CD4-positive, alpha-beta T cell treated with Interleukin-2 at 100 ng/mL for 4 hours (primary cell): ENCODE measurements at places on chromosomes 7 and 10.

DNA sequence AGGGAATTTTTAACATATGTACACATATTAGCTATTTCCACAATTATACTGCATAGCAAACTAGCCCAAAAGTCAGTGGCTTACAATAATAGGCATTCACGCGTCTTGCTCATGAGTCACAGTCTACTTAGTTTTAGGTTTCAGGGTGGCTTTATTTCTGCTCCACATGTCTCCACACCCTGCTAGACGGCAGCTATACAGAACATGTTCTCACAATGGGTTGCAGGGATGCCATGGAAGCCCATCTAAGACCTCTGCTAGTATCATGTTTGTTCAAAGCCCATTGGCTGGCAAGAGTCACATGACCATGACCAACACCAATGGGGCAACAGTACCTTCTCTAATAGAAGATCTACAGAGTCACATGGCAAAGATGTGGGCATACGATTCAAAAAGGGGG lies 96.3 kb upstream of the NEBL start:
- no peak for DNase-seq

DNA sequence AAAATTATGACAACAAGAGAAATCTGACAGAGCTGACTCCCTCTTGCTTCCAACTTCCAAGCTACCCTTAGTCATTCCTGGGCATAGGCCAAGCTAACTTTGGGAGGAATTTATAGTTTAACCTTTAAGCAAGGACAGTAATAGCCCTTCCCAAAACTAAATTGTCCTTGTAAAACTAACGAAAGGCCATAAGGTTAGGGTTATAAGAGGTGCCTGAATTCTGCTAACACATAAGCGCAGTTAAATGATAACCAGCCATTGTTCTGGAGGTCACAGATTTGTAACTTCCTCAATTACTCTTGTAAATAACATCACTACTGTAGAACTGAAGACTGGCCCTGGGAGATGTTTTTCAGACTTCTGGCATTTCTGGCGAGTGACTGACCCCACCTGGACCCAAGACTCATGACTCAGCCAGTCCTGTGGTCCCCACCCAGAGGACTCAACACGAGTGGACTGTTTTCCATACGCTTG lies 481.2 kb downstream of the KCNMA1 start:
- DNase-seq = no peak

DNA sequence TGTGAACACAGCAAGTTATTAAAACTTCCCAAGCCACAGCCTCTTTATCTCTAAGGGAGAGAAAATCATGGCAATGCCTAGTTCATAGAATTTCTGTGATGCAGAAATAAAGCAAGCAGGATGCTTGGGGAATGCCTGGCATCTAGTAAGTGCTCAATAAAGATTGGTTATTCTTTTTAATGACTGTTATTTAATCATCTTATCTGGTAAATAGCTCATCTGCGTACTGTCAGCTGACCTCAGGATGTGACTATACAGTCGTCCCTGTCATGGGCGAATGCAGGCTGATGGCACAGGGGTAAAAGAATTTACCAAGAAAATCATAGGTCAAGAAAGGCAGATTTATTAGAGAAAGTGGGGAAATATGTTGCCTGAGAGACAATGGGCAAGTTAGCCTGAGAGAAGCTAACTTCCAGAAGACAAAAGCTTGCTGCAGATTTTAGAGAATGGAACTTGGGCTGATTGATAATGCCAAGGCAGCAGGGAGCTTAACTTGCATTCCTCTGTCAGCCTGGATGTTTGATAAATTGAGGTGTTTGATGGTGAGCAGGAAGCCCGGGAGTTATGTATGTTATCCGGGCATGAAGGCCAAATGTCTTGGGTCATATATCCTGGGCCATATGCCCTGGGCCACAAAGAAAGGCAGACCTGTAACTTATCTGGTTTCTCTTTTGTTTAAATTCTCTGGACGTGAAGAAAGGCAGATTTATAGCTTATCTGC lies 126.0 kb downstream of the KCNMA1 start:
- DNase-seq = no peak

DNA sequence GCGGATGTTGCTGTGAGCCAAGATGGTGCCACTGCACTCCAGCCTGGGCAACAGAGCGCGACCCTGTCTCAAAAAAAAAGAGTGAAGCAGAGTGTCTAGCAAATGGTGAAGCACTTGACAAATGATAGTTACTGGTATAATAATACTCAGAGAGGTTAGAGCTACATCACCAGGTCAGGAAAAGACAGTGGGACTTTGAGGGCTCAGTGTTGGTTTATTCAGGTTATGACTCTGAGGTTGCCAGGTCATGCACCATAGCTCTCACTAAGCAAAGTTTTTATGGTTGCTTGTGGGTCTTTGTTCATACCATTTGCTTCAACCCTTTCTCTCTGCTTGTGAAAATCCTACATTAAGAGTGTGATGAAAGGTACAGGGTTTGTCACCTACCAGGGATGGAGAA lies 13.6 kb downstream of the MRPS33 start:
- DNase-seq = no peak

- DNase-seq = no peak
Measured at GRCh38 chr10:79081353-79082034, 12.7 kb downstream of the ZMIZ1 start.

- DNase-seq = no peak
Measured at GRCh38 chr7:154978017-154978416, 24.9 kb downstream of the PAXIP1 start.

- DNase-seq = no peak
Measured at GRCh38 chr7:132141109-132141508, 435.2 kb downstream of the PLXNA4 start.

- DNase-seq = no peak
Measured at GRCh38 chr7:50421043-50421442, 29.1 kb downstream of the FIGNL1 start.

DNA sequence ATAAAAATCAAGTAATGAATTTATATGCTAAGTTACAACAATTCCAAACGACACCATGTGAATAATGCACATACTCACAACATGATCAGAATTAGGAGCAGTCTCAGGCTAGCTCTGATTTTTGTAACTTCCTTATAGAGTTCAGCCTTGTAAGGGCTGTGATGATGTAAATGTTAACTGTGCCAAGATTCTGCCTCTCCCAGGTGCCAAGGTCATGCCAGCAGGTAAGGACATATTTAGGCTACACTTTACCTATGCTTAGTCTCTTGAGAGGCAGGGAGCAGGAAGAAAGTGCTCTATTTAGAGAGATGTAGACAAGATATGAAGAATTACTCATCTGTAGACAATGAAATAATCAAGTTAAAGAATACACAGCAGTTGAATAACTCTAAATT lies 53.6 kb upstream of the AGR3 start:
- DNase-seq = no peak

DNA sequence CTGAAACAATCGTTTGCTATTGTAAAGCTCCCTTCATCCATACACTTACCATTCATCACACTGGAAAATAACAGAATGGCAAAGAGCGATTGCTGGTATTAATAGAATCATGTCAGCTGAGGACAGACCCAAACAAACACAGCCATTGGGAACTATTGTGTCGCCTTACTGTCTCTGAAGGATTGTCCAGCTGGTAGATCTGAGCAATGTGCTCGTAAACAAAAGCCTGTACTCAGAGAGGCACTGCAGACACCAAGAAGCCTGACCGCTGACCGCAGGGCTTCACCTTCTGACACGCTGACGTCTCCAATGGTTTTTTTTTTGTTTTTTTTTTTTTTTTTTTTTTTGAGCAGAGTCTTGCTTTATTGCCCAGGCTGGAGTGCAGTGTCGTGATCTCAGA lies 151.0 kb upstream of the FRMD4A start:
- DNase-seq = no peak

DNA sequence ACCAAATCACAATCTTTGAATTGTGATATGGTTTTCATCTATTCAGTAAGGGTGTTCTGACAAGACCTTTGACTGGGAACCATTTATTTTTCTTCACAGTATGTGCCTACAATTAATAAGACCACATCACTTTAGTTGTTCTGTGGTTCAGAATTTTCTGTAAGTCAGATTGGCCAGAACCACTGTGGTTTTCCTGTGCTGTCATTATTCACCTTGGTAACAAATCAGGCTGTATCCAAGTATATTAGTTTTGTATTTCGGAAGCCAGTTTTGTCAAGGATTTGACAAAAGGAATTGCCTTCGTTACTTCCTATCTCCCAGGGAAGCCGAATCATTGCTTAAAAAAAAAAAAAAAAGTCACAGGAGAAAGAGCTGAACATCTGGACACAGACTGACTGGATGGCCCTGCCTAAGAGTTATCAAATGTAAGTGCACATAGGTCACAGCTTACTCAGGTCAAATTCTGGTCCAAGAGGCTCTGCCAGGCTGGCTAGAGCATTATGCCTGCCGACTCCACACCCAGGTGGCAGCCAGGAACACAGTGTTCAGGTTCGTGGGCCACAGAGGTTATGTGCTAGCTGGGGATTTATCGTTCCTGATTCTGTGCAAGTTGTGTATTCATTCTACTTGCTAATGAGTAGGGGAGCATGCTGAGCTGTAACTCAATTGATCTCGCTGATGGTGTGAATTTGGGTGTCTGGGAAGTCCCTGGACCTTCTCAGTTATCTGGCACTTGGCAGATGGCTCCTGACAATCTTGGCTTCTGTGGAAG lies 175.3 kb downstream of the JAZF1 start:
- no peak for DNase-seq

DNA sequence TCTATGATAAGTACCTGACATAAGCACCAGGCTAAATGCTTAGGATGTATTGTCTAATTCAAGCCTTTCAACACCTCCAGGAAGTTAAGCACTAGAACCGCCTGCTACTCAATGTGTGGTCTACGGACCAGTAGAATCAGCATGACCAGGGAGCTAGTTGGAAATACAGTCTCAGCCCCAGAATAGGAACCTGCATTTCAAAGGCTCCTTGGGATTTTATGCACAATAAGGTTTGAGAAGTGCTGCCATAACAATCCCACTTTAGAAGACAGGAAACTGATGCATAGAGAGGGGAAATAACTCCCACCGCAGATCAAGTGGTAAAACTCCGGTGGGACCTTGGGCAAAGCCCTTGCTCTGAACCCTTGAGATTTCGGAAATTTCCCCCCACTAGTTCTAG lies 8.8 kb upstream of the DUSP5 start:
- DNase-seq = no peak

- DNase-seq = peak; percentile 41
Measured at GRCh38 chr10:63554657-63555056, 33.5 kb downstream of the REEP3 start.

DNA sequence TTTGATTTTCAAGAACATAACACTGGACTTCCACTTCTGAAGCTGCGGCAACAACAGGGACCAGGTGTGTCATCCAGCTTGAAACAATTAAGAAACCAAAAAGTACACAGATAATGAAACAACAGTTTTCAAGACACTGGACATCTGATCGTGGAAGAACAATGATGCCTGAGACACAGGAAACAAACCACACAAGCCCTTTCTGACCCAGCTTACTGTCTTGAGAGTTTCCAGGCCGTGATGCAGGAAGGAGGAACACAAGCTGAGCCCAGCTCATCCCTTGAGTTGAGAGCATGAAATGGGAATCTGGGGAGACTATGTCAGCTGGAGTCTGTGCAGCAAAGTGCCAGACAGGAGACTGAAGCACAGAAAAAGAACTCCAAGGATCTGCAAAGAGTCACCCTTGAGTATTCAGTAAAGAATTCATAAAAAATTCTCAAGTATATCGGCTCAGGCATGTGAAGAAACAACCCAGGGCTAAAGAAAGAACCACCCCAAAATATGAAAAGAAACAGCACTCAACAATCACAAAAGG lies 91.6 kb downstream of the RNF32 start:
- DNase-seq = no peak

- no peak for DNase-seq
Measured at GRCh38 chr10:69901628-69902505, 100.2 kb downstream of the COL13A1 start.

- no peak for DNase-seq
Measured at GRCh38 chr10:21334891-21335696, 190.4 kb downstream of the SKIDA1 start.

GRCh38 chr10:5411941-5412276 lies 448 bp upstream of the NET1 start:
- DNase-seq = no peak

GRCh38 chr10:69838853-69839252 lies 37.1 kb downstream of the COL13A1 start:
- no peak for DNase-seq

GRCh38 chr10:21764466-21765189 lies 230.6 kb downstream of the MLLT10 start:
- peak; percentile 16 for DNase-seq

DNA sequence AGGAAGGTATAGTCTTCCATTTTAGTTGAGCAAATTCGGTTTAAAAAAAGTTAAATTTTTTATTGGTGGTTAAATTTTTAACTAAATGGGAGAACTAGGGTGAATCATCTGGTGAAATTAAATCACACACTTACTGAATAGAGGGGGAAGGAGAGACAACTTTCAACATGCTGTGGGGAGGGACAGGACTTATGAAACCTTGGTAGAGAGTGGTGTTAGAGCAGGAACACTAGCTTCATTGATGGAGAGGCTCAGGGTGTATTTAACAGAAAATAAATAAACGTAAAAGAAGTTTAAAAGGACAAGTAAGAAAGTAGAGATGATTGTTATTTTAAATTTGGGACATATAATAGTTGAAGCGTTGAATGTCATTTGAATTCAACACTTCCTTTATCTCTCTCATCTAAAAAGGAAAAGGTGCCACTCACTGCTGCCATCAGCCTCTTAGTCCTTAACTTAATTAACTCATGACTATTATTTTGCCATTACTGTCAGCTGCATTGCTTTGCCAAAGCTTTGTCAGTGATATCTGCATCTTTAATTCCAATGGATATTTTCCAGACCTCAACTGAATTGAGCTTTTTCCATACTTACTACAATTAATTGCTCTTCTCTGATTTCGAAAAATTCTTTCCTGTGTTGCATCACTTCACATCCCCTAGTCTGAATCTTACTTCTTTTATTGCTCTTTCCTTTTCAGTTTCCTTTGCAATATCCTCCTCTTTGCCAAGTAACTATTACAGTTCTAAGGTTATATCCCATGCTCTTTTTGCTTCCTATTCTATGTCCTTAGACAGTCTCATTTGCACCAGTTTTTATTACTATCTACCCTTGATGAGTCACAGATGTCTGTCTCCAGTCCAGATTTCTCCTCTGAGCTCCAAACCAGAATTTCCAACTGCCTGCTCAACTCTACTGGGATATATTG lies 71.7 kb downstream of the GNAT3 start:
- DNase-seq = no peak

DNA sequence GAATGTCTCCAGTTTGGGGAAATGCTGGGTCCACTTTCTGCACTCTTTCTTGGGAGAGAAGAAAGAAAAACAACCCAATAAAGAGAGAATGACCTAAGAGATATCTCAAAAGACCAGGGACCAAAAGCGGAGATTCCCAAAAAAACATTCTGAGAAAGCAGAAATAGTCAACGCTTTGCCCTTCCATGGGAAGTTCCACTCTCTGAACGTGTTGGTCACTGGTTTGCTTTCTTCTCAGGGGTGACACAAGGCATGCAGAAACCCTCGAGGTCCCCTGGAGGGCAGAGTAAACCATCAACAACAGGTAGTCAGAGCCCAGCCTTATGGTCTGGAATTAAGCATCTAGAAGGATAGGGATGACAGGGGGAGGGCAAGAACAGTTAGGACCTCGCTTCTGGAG lies 26.2 kb upstream of the AOAH start:
- DNase-seq = no peak

GRCh38 chr7:18874880-18875279 lies 242.6 kb downstream of the TWIST1 start:
- DNase-seq = no peak

- DNase-seq = no peak
Measured at GRCh38 chr10:26540601-26541000, 102.5 kb downstream of the APBB1IP start.
